ENCODE measurements at places on chromosomes 1 and 21. TPM values are rescaled to one million over a fixed set of nuclear protein-coding genes. Genes with fewer than 3 reads are reported as not detected.

Gene CTSS
- 3.2 TPM for total RNA-seq

Gene TSPAN2
- total RNA-seq = 0.07 TPM

Gene SLC39A1
- total RNA-seq = 117 TPM

Gene STYXL2
- total RNA-seq = not detected

Gene CYP2J2
- total RNA-seq = not detected

Gene KIF17
- 0.39 TPM for total RNA-seq

Gene KLHDC9
- total RNA-seq = 0.98 TPM
